Dermis microvascular lymphatic vessel endothelial cell (primary cell): ENCODE measurements at places on chromosomes 7 and 10. TPM values are rescaled to one million over a fixed set of nuclear protein-coding genes. Genes with fewer than 3 reads are reported as not detected.
A peak's percentile ranks its signal among the peaks of the same experiment; 100 is the strongest.

PPP2R2D gene
- 21.3 and 34.6 TPM in 2 replicates for total RNA-seq

DNA sequence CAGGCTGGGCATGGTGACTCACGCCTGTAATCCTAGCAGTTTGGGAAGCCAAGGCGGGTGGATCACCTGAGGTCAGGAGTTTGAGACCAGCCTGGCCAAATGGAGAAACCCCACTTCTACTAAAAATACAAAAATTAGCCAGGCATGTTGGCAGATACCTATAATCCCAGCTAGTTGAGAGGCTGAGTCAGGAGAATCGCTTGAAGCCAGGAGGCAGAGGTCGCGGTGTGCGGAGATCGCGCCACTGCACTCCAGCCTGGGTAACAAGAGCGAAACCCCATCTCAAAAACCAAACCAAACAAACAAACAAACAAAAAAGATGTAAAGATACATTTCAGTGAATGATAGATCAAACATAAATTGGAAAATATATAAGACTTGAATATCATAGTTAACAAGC, 105.9 kb downstream of the PLPP4 start:
- no peak for DNase-seq

MBL2 gene
- total RNA-seq: not detected in 2 replicates

DNA sequence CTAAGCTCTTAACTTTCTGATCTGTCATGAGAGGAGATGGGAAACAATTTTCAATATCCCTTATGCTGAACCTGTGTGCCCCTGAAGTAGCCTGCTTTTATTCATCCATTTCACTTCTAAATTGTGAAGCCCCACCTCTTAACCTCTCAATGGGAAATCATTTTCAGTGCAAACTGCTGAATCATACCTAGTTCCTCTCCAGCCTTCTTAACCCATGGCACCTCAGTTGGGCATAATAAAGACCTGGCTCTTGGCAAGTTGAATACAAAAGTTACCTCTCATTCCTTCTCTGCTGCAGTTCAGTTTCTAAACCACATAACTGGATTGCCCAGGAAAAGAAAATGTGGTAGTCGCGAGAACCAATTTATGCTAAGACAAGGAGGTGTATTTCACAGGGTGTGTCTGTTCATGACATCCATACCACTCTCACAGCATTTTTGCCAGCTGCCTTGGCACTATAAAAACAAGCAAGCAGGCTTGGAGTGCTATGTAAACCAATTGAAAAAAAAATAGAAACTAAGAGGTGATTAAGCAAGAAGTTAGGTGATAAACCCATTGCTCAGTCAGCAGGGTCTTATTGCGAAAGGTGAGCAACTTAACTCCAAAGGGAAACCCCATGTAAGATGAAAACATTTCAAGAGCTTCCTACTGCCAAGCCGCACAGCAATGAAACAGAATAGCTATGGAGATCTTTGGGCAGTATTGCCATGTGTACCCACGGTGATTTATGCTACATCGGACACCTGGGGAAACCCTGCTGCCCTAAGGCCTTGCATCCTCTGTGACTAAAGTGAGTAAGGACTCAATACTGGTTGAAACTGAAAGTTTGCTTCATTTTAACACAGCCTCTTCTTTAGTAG, 57.0 kb upstream of the DKK1 start:
- no peak for DNase-seq

ERLIN1 gene
- 28.4 and 33.6 TPM in 2 replicates for total RNA-seq

VENTX gene
- not detected in 2 replicates for total RNA-seq

HIPK2 gene
- total RNA-seq: 5.9 and 11.1 TPM in 2 replicates

DNA sequence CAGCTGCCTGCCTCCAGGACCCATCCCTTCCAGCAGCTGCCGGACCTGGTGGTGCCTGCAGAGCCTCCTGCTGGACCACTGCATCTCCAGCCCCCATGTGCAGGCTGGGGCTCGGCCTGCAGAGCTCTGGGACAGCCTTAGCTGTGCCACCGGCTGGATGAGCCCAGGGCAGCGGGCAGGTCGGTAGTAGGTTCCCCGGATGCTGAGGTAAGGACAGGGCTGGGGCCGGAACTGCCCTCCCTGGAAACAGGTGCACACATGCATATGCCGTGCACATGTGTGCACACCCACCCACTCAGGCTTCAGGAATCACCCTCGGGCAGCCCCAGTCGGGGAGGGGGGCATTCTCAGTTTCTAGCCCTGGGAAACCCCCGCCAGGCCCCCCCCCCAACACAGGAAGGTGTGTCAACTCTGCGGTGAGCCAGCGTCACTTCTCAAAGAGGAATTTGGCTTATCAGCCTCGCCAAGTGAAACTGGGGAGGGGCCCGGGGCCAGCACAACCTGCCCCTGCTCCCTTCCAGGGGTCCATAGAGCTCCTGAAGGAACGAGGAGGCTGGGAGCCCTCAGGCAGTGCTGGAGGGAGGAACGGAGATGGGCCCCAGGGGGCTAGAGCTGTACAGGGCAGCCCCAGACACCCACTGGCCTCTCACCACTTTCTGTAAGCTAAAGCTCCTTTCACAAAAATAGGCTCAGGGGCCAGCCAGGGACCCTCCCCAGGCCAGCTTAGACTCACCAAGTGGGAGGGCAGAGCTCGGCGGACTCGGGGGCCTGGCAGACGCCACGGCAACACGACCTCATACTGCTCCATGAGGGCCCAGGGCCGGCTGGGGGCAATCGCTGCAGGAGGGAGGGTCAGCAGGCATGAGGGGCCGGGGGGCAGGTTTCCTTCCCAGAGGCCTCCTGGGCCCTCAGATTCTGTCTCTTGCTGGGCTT, 1.7 kb downstream of the ADAM8 start:
- no peak for DNase-seq

- no peak for DNase-seq
These were observed 93.2 kb upstream of the SAMD8 start for GRCh38 chr10:75018251-75018650.

EBF3 gene
- total RNA-seq: 1.5 and 1.6 TPM in 2 replicates

- DNase-seq: peak; percentile 77
These were observed 186.2 kb downstream of the REEP3 start for GRCh38 chr10:63707254-63707910.

GRCh38 chr7:75054744-75055143, 18.9 kb downstream of the RCC1L start:
- DNase-seq: no peak

DNA sequence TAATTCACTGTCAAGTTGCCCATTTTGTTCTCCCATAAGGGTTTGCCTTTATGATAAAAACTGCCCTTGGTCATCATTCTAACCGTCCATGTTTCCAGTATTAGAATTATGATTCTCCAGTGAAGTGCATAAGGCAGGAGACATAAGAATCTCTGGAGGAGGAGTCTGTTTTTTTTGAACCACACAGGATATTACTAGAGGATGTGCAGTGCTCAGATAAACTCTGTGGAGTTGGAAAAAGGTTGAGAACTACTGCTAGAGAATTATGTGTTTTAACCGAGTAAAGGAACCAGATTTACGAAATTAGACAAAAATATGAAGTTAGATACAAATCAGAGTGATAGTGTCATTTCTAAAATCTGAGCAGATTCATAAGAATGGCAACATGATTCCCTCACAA, 40.5 kb downstream of the MDFIC start:
- peak; percentile 42 for DNase-seq

SORCS1 gene
- not detected in 2 replicates for total RNA-seq

BEND7 gene
- total RNA-seq: 4.9 and 8.5 TPM in 2 replicates

ADCY1 gene
- total RNA-seq: 0.51 and 1.1 TPM in 2 replicates

DNA sequence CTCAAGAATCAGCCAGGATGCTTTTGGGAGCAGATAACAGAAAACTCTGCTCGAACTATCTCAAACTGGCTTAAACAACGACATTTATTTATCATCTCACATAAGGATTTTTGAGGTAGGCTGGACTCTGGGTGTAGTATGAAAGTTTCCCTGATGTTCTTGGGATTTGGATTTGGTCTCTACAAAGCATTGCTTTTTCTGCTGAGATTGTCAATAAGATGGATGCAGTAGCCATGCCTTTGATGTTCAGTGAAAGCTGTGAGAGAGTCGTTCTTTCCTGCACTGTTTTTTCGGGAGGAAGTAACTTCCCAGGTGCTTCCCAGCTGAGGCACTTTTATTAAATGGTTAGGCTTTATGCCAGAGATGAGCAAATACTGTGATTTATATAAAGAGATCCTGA, 181.1 kb downstream of the PRKG1 start:
- DNase-seq: peak; percentile 2

DNA sequence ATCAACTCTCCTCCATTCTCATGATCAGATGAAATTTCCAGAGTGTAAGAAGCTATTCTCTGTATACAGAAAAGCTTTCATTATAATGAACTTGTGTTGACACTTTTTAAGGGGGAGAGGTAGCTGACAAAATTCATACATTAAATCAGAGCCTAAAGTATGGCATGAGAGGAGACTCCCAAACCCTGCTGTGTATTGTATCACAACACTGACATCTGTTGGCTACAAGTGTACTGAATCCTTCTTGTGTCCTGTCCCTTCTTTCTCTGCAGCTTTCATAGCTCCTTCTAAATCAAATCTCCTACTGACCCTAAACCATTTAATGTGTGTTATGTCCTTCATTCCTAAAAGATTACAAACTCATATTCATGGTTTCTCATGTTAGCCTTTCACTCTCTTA, 70.9 kb downstream of the GCC1 start:
- peak; percentile 32 for DNase-seq

- DNase-seq: peak; percentile 58
These were observed 273.9 kb downstream of the TSPAN12 start for GRCh38 chr7:120583899-120584586.
